Stimulated activated CD8-positive, alpha-beta memory T cell treated with anti-CD3 and anti-CD28 coated beads, Interleukin-15, amount 100 ng/mL, for 4 hours (primary cell): ENCODE measurements at places on chromosomes 7 and 10.

DNA sequence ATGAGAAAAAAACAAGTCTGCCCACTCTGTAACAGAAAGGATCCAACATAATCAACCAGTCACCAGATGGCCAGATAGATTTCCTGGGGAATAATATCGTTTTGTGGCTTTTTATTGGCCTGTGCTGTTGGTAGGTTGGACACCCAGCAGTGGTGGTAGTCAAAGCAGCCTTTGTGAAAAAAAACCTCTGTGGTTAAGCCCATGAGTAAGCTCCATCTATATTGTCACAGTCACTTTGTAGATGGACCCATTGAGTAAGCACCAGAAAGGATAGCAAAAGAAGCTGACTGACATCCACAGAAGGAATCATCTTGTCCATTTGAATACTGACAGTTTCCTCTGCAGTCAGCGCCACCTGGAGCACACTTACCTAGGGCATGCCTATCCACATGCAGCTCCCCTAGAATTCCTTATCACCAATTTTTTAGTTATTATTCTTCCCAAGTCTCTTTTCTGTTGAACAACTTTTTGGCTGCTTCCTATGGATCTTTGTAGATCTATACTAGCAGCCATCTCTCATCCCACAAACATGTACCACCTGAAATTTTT, 96.9 kb downstream of the IQUB start:
- DNase-seq: no peak

GRCh38 chr7:19663816-19664462, 44.9 kb downstream of the POLR1F start:
- no peak for DNase-seq

DNA sequence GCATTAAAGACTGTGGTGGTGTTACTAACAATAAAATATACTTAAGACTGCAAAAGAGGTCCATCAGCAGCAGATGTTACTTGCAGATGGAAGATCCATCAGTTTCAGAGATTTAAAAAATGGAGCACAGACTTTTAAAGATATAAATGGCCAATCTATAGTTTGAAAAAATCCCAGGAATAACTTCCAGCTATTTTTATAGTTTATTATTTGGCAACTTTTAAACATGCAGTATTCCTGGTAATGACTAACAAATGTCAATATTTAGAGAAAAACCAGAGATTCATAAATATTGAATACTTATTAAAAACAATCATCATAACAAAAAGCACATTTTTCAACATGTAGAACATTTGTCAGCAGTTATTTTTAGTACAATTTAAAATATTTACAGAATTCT, 30.7 kb downstream of the RTKN2 start:
- DNase-seq: no peak

DNA sequence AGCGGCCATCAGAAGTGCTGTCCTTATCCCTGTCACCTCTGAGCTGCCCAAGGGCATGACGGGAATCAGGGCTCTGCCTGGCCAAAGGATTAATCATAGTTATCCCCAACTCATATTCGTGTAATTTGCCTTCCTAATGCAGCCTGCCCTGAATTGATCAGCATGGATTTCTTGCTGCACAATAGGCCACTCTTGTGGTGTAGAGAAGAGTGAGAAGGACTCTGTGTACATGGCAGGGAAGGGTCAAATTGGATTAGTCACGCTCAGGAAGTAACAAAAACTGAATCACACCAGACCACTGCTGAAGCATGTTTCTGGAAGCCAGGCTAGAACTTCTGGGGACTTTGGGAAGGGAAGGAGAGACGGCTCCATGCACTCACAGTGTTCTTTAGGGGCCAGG, 227.0 kb downstream of the BUB3 start:
- DNase-seq: no peak

- DNase-seq: no peak
These were observed 164.8 kb downstream of the PRKAG2 start for GRCh38 chr7:151711906-151712809.

GRCh38 chr10:63415640-63416244, 50.0 kb downstream of the JMJD1C start:
- no peak for DNase-seq

DNA sequence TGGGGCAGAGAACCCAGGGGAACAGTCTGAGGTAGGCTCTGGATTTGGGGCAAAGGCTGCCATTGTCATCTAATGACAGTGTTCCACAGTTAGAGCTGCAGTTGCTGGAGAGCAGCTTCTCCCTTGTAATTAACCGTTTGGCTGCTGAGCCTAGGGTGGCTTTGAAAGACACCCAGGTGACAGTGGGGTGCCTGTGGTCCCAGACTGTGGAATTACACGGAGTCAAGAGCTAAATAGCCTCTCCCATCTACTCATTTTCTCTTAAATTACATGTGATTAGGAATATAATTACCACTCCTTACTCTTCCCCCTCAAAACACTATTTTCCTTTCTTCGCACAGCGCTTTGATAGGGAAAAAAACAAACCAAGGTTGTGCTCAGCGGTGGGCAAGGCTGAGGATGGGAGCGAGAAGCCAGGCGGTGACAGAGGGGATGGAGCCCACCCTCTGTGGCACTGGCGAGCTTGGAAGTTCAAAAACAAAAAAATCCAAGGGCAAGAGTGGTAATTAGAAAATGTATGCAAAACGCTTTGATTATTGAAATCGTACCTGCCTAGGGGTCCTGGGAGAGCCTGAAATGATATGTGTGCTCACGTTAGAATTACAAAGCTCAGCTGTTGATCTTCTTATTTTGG, 44.1 kb downstream of the BAMBI start:
- no peak for DNase-seq

GRCh38 chr10:3051692-3052091, 15.7 kb upstream of the PFKP start:
- DNase-seq: no peak

DNA sequence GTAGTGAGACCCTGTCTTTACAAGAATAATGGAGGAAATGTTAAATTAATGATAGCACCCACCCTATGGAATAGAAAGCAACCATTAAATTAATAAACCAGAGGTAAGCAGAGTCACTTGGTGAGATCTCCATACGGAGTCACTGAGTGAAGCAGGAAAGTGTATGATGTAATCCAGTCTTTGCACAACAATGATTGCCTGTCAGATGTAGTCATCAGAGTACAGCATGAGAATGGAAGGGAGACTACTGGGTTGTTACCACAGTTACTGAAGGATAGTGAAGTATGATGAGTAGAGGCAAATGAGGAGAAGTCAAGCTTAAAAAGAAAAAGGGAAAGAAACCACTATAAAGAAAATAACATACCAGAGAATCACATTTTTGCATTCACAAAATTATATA, 371.9 kb upstream of the SHH start:
- no peak for DNase-seq

DNA sequence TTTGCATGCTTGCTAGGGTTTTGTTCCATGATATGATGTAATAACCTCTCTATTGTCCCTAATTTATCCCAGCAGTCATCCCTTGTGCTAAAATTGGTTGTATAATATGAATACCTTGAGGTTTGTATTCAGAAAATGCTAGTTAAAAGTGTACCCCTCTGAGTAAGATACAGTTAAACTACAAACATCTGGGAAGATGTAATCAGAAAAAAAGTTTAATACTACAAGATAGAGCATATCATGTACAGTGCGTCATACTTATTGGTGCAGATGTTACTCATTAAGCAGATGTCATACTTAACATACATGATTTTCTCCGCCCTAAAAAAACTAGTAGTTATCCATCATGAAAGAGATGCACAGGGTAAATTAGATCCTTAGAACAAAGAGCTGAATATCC, 336.1 kb upstream of the KCND2 start:
- no peak for DNase-seq

DNA sequence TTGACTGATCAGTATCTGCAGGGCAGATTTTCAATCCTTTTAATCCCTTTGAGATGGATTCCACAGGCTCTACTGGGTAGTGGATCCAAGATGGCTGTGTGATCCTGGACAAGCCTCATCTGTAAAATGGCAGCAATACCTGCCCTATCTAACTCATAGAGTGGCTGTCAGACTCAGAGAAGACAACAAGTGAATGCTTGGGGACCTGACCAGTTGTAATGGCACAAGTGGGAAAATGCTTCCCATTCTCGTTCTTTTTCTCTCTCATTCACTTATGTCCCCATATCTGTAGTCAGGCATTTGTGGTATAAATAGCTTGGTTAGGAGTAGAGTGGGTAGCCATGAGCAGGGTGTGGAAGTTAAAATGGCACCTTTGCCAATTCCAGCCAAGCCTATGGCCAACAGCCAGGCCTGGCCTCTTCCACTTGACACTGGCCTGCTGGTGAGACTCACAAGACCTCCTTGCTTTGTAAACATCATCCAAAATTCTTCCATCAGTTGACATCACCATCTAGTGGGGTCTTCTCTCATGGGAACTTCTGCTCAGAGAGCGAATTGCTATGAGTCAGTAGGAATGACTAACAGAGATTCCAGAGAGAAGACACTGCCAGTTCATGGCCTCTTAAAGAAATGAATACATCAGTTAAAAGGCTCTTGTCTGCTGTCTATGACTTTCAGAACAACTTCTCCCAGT, 150.1 kb downstream of the PLPP4 start:
- DNase-seq: no peak

- no peak for DNase-seq
These were observed 28.6 kb upstream of the IL15RA start for GRCh38 chr10:6005856-6006395.

DNA sequence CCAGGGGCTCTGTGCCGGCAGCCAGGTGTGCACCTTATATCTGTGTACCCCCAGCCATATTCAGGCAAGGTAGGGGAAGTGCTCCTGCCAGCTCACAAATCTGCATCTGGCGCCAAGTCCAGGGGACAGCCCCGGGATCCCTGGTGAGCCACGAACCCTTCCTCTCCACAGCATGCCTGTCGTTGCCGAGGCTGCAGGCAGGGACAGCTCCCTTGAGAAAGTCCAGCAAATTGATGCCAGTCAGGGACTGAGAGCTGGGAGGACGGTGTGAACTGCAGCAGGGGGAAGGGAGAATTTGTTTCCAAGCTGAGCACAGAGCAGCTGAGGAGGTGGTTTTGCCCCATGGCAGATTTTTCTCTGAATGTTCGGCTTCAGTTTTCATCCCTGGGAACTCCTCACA, 919 bp downstream of the PLA2G12B start:
- no peak for DNase-seq

GRCh38 chr7:38858259-38858884, 50.6 kb downstream of the VPS41 start:
- DNase-seq: no peak

DNA sequence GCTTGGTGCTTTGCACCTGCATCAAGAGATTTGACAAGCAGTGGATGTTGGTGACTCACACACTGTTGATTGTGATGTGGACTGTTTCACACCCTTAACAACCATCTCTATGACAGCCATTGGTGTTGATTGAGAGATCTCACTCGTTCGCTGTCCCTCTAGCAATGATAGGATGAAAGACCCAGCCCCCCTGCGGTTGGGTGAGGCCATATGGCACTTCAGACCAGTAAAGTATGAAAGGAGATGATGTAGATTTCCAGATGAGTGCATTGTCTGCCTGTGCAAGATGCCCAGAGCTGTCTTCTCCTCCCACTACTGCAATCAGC, 138.7 kb upstream of the PRR15 start:
- DNase-seq: no peak

DNA sequence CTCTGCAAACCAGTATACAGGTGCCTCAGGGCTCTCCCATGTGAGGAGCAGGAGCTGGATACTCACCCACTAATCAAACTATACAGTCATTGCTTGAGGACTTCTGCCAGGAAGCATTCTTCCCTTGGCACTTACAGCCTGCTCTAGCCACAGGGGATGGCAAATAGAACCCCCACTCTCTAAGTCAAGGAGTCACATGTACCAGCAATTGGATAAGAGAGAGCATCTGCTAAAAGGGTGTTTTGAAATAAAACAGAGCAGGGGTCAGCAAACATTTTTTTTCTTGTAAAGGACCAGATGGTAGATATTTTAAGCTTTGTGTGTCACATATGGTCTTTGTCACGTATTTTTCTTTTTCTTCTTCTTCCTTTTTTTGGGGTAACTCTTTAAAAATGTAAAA, 865.2 kb upstream of the GHITM start:
- no peak for DNase-seq

- no peak for DNase-seq
These were observed 77.6 kb downstream of the ETV1 start for GRCh38 chr7:13911909-13912308.

DNA sequence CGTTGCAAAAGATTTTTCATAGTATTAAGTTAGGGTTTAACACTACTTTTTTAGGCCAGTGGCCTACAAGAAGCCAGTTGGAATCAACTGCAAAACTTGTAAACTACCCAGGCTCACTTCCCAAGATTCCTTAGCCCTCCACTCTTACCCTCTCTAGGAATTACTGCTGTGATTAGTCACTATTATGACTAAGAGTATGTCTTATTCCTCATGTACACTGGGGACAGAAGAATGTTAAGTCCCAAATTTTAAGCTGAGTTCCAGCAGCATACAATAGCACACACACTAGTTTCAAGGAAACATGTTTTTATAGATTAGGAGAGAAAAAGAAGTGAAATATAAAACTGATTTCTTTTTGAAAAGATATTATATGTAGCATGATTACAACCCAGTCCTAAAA, 42.8 kb downstream of the FBXL13 start:
- no peak for DNase-seq

DNA sequence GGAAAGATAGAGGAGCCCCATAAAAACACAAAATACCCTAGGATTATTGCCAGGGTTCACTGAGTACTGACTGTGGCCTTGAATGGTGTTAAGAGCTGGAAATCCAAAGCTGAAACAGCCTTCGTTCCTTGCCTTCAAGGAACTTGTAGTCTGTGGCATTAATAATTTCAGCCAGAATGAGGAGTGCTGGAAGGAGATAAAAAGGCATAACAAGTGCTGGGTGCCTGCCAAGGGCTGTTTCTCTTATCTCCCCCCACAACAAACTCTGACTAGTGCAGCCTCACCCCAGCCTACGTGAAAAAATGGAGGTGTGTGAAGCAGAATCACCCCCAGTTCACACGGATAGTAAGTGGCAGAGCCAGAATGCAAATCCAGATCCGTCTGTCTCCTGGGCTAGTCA, 199.1 kb upstream of the LYZL2 start:
- DNase-seq: no peak

DNA sequence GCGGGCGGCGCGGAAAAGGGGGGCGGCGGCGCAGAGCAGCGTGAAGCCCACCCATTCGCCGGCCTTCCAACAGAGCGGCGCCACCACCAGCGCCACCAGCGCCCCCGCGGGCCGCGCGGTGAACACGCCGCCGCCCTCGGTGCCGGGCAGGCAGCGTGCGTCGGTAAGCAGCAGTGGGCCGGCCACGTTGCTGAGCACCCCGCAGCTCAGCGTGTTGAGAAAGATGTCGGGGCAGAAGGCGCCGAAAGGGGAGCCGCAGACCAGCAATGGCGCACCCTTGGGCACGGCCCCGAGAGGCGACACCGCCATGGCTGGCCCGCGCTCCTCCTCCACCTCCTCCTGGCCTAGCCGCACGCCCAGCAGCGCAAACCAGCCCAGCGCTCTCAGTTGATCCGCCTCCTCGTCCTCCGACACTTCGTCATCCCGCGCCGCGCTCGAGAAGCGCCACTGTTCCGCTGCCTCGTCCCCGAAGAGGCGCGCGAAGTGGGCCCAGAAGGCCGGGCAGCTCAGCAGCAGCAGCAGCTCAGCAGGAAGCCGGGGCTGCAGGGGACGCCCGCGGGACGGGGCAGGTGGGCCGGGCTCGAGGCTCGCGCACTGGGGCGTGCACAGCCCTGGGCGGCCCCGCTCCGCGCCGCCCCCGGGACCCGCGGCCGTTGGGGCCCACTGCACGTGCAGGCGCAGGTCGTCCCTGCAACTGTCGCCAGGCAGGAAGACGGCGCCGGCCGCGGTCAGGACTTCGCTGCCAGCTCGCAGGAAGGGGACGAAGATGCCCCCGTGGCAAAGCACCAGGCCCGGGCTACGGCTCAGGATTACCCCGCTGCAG, 623 bp downstream of the TYSND1 start:
- peak; percentile 49 for DNase-seq

- DNase-seq: no peak
These were observed 33.4 kb downstream of the CALML5 start for GRCh38 chr10:5465976-5466450.
